ENCODE measurements at places on chromosomes 11 and 22.
A peak's percentile ranks its signal among the peaks of the same experiment; 100 is the strongest.

GRCh38 chr11:8102296-8102915, 21.4 kb downstream of the TUB start:
- DNase-seq: no peak

GRCh38 chr22:19139974-19140373, 4.5 kb downstream of the ESS2 start:
- DNase-seq: no peak

DNA sequence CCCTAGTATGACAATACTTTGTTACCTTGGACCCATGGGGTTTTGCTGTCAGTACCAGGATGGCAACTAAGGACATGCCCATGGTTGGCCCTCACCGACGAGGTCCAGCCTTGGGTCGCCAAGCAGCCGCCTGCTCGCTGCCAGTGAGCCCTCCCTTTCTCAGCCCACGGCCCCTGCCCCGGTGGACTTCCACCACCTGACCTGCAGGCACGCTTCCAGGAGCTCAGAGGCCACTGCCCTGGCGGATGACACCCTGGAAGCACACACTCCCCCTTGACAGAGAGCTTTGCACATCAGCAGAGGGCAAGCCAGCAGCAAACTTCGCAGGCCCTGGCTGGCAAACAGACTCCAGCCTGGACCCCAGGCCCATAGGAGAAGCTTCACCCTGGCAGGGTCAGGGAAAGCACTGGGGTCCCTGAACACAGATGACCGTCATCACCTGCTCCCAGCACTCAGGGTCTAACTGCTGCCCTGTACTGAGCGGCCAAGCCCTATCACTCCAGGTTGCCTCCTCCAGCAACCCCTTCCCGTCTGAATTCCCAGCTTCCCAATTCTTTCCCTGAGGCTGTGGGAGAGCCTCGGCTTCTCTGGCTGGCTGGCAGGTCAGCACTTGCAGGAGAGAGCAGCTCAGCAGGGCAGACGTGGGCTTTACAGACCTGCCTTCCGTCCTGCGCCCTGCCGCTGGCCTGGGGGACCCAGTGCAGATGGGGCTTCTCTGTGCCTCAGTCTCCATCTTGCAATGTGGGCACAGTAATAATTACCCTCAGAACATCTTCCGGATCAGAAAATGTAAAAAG, 2.7 kb upstream of the PPARA start:
- DNase-seq: peak; percentile 71

- no peak for DNase-seq
Observed at GRCh38 chr11:69101792-69102695, 53.3 kb downstream of the TPCN2 start.
